Body of pancreas (tissue), 4 donors: ENCODE measurements at places on chromosomes 3 and 15. TPM values are rescaled to one million over a fixed set of nuclear protein-coding genes. Genes with fewer than 3 reads are reported as not detected.
A peak's percentile ranks its signal among the peaks of the same experiment; 100 is the strongest.

Gene FETUB
- not detected for total RNA-seq

- DNase-seq = no peak
- H3K27ac ChIP-seq = no peak overlapping the region
- no peaks in the 10 kb centered on the region for H3K36me3 ChIP-seq
- H3K27me3 ChIP-seq = no peaks in the 10 kb centered on the region
- H3K4me3 ChIP-seq = no peak overlapping the region
- no peaks in the 10 kb centered on the region for H3K4me1 ChIP-seq
Observed at GRCh38 chr3:124283652-124284023, 291.7 kb upstream of the ROPN1 start.

Gene LEKR1
- total RNA-seq = 1.3 TPM

GRCh38 chr3:133455960-133456359 is 56.1 kb downstream of the BFSP2 start:
- no peaks in the 10 kb centered on the region for H3K36me3 ChIP-seq
- DNase-seq = no peak
- H3K4me1 ChIP-seq = no peaks in the 10 kb centered on the region
- no peak overlapping the region for H3K27ac ChIP-seq
- H3K27me3 ChIP-seq = no peaks in the 10 kb centered on the region

Gene SERINC4
- total RNA-seq = not detected

Gene PLXNB1
- 118 TPM for total RNA-seq

DNA sequence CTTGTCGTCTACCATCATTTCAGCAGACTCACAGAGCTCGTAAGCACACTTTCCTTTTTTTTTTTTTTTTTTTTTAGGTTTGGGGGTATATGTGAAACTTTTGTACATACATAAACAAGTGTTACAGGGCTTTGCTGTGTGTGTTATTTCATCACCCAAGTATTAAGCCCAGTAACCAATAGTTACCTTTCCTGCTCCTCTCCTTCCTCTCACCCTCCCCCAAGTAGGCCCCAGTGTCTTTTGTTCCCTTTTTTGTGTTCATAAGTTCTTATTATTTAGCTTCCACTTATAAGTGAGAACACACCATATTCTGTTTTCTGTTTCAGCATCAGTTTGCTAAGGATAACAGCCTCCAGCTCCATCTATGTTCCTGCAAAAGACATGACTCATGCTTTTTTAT is 746.8 kb downstream of the GRM7 start:
- H3K36me3 ChIP-seq = no peaks in the 10 kb centered on the region
- no peak overlapping the region for H3K4me3 ChIP-seq
- no peaks in the 10 kb centered on the region for H3K27me3 ChIP-seq

GRCh38 chr3:98855806-98856400 is 45.6 kb downstream of the DCBLD2 start:
- DNase-seq = no peak
- no peak overlapping the region for H3K27ac ChIP-seq
- no peaks in the 10 kb centered on the region for H3K36me3 ChIP-seq

Gene FBXW12
- total RNA-seq = 3.4 TPM

GRCh38 chr3:45026957-45027356 is 854 bp downstream of the CLEC3B start:
- no peaks in the 10 kb centered on the region for H3K36me3 ChIP-seq
- H3K4me3 ChIP-seq = no peak overlapping the region
- H3K27me3 ChIP-seq = no peaks in the 10 kb centered on the region
- DNase-seq = peak; percentile 24
- H3K27ac ChIP-seq = no peak overlapping the region

GRCh38 chr3:124576565-124577493 is 153.4 kb upstream of the UMPS start:
- peaks cover 10% of the 10 kb centered on the region for H3K4me1 ChIP-seq
- no peak overlapping the region for H3K27ac ChIP-seq
- H3K4me3 ChIP-seq = no peak overlapping the region
- DNase-seq = no peak
- no peaks in the 10 kb centered on the region for H3K27me3 ChIP-seq

DNA sequence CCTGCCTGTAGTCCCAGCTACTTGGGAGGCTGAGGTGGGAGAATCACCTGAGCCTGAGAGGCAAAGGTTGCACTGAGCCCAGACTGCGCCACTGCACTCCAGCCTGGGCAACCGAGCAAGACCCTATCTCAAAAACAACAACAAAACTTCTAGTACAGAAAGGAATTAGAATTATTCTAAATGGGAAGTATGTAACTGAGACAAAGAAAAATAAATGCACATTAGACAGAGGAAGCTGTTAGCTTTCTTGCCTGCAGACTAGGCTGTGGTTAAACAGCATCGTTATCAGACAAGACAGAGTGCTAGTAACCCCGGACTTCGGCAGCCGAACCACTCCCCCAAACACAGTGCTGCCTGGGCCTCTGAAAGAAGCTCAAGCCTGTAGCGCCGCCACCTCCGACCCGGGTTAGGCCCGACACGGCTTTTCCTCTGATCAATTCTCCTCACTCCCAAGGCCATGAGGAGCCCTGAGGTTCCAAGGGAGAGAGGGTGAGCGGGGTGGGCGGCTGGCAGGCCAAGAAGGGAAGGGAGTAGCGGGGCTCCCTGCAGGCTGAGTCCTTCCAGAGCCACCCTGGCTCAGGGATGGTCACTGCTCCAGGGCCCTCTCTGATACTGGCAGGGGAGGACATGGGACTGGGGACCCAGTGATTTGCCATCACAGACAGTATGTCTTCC is 44.8 kb upstream of the MUC4 start:
- H3K27ac ChIP-seq = no peak overlapping the region
- H3K27me3 ChIP-seq = no peaks in the 10 kb centered on the region
- DNase-seq = no peak
- H3K36me3 ChIP-seq = no peaks in the 10 kb centered on the region
- peaks cover 15% of the 10 kb centered on the region for H3K4me1 ChIP-seq
